ENCODE measurements at places on chromosomes 5 and 9.

- DNase-seq, result no peak
Measured at GRCh38 chr9:87681271-87682061, 44.5 kb upstream of the CTSL start.

DNA sequence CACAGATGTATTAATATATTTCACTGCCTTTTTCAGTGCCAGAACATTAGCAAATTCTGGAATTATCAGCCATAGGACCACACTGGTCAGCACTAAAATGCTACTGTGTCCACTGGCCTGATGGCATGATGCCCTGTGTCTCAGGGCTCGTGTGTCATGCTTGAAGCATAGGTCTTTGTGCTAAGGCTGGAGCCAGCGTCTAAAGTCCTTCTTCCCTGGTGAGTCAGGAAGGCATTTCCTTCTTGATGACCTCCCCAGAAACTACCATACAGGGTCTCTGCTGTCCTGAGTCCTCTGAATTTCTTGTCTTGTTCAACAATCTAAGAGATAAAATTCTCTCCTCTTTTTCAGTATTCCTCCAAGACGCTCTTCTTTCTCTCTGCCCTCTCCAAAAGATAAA lies 489.9 kb downstream of the PSAT1 start:
- no peak for DNase-seq

- no peak for DNase-seq
Measured at GRCh38 chr5:5026409-5026785, 113.7 kb upstream of the ADAMTS16 start.

GRCh38 chr5:143605403-143606005 lies 202.0 kb upstream of the NR3C1 start:
- DNase-seq, result no peak

DNA sequence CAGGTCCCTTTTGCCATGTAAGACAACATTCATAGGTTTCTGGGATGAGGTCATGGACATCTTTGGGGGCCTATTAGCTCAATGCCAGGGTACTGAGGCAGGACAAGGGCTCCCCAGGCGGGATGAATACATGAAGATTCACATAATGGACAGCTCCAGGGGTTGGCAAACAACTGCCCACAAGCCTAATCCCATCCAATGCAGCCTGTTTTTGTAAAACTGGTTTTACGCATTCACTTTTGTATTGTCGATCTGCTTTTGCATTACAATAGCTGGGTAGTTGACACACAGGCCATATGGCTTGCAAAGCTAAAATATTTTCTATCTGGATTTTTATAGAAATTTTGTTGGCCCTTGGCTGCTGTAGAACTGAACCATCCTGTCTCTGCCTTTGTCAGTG lies 248.5 kb upstream of the PANK3 start:
- no peak for DNase-seq

GRCh38 chr5:66639037-66639436 lies 42.8 kb downstream of the MAST4 start:
- DNase-seq, result no peak

GRCh38 chr9:16950051-16950450 lies 79.6 kb upstream of the BNC2 start:
- DNase-seq, result no peak
